ENCODE measurements at places on chromosomes 1 and 21. TPM values are rescaled to one million over a fixed set of nuclear protein-coding genes. Genes with fewer than 3 reads are reported as not detected.

- DNase-seq = peak; percentile 3
These were observed 590.4 kb upstream of the PLXNA2 start for GRCh38 chr1:208834381-208835096.

DNA sequence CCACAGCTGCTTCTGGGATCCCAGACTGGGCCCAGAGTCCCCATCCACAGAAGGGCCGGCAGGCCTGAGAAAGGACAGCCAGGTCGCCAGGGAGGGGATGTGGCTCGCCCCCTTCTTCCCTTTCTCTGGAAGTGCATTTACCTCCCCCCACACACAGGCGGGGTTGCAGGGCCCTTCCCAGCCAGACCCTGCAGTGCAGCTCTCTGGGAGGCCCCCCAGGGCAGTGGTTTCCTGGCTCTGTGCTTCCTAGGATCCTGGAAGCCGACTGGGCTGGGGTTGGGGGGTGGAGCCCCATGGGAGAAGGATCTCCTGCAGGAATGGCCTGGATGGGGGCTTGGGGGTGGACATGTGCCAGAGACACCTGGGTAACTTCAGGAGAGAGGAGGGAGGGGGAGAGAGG, 4.2 kb upstream of the COL6A1 start:
- DNase-seq = peak; percentile 71

- no peak for DNase-seq
These were observed 11.6 kb downstream of the EIF4G3 start for GRCh38 chr1:21165076-21165475.

DNA sequence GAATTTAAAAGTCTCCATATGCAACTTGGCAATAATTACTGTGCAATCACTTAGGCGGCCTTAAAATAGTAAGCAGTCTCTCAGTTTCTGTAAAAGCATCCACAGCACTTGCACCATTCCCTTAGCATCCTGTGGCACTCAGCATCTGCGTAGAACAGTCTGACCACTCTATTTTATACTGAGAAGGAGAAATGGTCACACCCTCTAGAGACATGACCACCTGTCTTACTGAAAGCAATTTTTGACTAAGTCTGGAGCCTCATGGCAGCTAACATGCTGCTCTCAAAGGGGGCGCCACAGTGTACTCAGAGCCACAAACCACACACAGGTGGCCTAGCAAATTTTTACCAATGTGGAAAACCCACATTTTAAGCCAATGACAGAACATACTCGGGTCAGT, 62.0 kb downstream of the KCNK1 start:
- peak; percentile 45 for DNase-seq

Gene SLC25A34
- 3.5 TPM for total RNA-seq

GRCh38 chr1:178784131-178784536, 59.1 kb downstream of the RALGPS2 start:
- DNase-seq = peak; percentile 10

- DNase-seq = peak; percentile 94
These were observed 3.1 kb upstream of the YRDC start for GRCh38 chr1:37811027-37811655.

Measured in GM23338 (cell line).